Urinary bladder (tissue), 4 donors: ENCODE measurements at places on chromosomes 7 and 10.

- no peak for DNase-seq
Measured at GRCh38 chr7:132045481-132045980, 489.1 kb upstream of the PODXL start.

GRCh38 chr10:132788180-132788830 lies 2.4 kb upstream of the NKX6-2 start:
- DNase-seq = no peak

DNA sequence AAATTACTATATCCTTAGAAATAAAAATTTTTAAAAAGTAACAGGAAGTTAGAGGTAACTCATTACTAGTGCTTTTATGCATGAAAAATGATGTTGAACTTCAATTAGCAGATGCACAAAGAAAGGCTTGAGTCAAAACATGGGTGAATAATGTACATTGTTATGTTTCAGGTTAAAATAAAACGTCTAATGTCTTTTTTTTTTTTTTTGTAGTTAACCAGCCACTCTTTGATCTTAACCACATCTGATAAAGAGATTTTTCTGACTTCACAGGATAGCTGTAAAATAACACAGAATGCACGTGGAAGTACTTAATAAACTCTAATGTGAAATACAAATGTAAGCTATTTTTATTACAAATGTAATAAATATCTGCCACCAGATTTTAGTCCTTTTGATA lies 61.7 kb downstream of the GSAP start:
- no peak for DNase-seq

DNA sequence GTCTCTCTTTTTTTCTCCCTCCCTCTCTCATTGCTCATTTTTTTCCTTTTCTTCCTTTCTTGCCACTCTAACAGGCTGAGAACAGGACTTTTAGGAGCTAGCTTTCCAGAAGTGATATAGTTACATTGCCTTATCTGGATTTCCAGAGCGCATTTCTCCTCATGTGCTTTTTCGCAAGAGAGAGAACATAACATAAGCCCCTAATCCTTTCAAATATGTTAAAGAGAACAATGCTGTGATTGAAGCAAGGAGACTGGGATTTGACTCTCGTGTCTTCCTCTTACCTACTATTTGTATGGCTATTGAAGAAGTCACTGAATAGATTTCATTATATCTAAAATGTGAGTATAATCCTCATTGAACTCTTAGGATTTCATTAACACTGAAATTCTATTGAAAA lies 101.2 kb upstream of the PRPS1L1 start:
- DNase-seq = no peak

DNA sequence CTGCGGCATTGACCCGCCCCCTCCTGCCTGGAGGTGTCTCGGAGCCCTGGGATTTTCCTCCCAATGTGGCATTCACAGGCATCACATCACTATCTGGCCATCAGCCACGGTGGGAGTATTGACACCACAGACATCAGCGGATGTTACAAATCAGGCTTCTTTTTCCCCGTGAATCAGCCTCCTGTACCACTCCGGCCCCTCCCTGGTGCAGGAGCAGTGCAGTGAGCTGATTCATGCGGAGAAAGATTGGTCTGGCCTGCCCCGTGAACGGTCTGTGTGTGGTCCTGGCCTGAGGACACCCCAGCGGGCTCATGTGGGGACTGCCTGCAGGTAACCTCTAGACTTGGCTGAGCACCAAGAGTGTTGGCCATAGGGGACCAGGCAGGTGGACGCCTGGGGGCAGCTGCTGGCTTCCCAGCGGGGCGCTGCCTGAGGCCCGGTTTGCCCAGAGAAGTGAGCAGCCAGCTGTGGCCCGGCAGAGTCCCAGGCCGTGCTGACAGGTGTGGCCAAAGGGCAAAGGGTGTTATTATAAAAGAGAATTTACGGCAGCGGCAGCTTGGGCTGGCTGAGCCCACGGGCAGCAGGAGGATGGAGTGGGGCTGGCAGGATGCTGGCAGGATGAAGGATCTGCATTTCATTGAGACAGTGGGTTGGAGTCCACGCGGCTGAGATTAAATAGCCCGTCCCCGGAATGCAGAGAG lies 32.1 kb upstream of the GNA12 start:
- DNase-seq = no peak

- no peak for DNase-seq
Measured at GRCh38 chr10:3836222-3836820, 51.3 kb upstream of the KLF6 start.

GRCh38 chr10:127939786-127940330 lies 33.0 kb downstream of the PTPRE start:
- DNase-seq = no peak

GRCh38 chr7:112556633-112557032 lies 75.8 kb downstream of the LSMEM1 start:
- no peak for DNase-seq

DNA sequence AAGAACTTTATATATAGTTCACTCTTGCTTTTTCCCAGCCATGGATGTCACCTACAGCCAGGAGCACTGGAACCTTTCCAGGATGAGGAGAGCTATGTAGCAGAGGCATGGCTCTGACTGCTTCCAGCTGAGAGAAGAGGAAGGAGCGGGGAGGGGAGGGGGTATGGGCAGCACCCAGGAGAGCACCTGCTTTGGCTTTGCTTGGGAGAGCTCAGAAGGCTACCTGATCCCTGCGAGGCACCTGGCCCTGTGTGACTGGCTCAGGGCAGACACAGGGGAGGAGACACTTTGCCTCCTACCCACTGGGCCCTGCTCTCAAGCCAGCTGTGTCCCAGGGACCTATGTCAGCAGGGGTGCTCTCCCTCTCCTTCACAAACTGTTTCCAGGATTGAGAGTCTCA lies 67.1 kb downstream of the HK1 start:
- DNase-seq = no peak

- DNase-seq = no peak
Measured at GRCh38 chr10:44006771-44007170, 358.1 kb upstream of the ZNF32 start.

DNA sequence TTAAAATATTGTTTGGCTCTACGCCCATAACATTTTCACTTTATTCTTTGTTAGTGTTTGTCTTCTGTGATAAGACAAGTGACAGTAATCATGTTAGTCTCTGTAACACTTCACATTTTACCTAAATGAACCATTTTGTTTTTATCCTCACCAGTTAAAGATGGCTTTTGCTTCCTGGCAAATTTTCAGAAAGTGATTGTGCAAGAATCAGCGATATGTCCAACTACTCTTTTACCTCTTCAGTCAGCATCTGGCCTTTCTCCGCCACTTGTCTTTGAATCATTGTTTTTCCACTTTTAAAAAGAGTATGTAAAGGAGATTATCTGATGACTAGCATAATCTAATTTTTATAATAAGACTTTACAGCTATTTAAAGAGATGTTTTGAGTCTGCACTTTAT lies 3.5 kb downstream of the DGKB start:
- no peak for DNase-seq

GRCh38 chr7:143362131-143363015 lies at the start of gene FAM131B:
Gene FAM131B, minus strand, starts transcription at chr7:143362713. Its CDS starts 110 bp downstream, at chr7:143362603.
- no peak for DNase-seq

GRCh38 chr7:114150689-114151088 lies 231.9 kb upstream of the PPP1R3A start:
- no peak for DNase-seq

- no peak for DNase-seq
Measured at GRCh38 chr10:127337801-127338200, 141.4 kb upstream of the INSYN2A start.
